Esophagus squamous epithelium (tissue), 5 donors: ENCODE measurements at places on chromosomes 7 and 10.

DNA sequence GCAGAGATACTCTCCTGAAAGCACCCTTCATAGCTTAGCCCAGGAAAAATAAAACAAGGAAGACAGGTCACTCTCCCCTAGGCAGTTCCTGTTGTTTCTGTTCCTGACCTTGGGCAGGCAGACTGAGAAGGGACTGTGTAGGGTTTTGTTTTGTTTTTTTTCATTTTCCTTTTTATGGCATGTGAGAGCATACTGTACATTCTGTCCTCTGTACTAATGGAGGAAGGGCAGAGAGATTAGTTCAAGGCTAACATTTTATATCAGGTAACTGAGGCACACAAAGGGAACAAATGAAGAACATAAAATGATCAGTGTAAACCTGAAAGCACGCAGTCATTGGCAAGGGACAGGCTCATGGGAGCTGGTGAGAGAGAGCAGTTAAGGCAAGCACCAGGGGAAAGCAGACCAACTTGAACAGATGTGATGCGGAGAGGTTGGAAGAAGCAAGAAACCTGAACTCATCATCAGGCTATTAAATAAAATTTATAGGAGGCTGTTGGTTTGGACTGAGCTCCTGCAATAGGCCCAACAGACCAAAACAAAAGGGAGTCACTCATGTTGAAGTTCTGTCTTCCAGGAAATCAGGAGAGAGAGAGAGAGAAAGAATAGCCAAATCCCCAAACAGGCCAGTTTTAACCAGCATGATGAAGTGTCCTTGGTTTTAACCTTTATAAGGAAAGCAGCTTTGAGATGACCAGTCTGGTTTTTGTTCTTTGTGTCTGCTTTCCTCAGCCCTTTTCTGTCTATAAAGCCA lies 34.1 kb upstream of the PDCD4 start:
- DNase-seq, result no peak

GRCh38 chr10:51651063-51651462 lies 48.3 kb downstream of the CSTF2T start:
- DNase-seq, result no peak

GRCh38 chr7:41720046-41720445 lies 17.2 kb upstream of the INHBA start:
- no peak for DNase-seq

GRCh38 chr10:44394696-44395381 lies 9.9 kb upstream of the CXCL12 start:
- DNase-seq, result no peak

GRCh38 chr7:111356941-111357340 lies 205.4 kb downstream of the IMMP2L start:
- no peak for DNase-seq
